ENCODE measurements at places on chromosomes 2 and 18. TPM values are rescaled to one million over a fixed set of nuclear protein-coding genes. Genes with fewer than 3 reads are reported as not detected.
A peak's percentile ranks its signal among the peaks of the same experiment; 100 is the strongest.

DNA sequence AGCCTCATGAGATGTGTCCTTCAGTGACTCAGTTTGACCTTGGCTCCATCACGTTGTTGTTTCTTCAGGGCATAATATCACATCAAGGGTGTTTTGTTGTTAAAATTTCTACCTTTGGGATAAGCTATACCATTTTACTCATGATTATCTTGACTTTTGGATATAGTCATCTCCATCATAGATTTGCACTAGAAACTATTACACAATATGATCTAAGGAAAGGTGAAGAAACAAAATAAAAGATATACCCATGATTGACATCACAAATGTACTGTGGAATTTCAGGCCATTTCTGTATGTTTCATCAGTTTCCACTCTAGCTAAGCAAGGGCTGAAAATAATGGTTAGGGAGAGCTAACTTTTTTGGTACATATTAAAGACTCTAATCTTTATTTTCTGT is 24.7 kb upstream of the FAM171B start:
- no peak for DNase-seq

DNA sequence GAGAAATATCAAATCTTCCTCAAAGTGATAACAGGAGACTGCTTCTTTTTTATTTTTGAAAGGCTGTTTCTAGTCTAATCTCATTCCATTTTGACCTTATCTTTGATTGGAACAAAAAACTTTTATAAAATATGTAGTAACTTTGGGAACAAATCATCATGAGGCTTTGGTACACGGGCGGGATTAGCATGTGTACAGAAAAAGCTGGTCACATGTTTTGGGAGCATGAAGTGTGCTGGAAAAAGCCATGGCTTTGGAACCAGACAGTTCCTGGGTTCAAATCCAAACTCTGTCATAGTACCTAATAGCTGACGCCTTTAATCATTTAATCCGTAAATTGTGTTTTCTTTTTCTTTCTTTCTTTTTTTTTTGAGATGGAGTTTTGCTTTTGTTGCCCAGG is 78.2 kb downstream of the RFTN2 start:
- no peak for DNase-seq

GRCh38 chr2:171706152-171706803 is 19.0 kb downstream of the DYNC1I2 start:
- DNase-seq, result peak; percentile 55

- no peak for DNase-seq
These were observed 274.7 kb downstream of the HAUS1 start for GRCh38 chr18:46378864-46379207.

GRCh38 chr2:105129722-105130232 is 91.9 kb downstream of the MRPS9 start:
- DNase-seq, result no peak

DNA sequence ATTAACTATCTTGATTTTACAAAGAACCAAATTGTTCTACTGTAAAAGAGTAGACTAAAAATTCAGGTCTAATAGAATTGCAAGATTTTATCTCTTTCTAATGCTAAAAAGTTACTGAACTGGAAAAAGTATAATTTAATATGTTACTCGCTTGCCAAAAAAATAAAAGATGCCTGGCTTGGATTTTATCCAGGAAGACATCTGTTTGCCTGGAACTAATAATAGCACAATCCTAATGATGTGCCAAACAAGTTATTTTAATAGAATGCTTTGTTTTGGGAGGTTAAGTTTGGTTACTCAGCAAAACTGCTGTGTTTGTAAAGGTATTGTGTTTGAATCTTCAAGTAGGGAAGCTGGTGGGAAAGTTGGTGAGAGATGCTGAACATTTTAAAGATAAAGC is 19.4 kb upstream of the ZSWIM2 start:
- peak; percentile 57 for DNase-seq

GRCh38 chr2:158600155-158600802 is 143.5 kb downstream of the PKP4 start:
- DNase-seq, result peak; percentile 96

DNA sequence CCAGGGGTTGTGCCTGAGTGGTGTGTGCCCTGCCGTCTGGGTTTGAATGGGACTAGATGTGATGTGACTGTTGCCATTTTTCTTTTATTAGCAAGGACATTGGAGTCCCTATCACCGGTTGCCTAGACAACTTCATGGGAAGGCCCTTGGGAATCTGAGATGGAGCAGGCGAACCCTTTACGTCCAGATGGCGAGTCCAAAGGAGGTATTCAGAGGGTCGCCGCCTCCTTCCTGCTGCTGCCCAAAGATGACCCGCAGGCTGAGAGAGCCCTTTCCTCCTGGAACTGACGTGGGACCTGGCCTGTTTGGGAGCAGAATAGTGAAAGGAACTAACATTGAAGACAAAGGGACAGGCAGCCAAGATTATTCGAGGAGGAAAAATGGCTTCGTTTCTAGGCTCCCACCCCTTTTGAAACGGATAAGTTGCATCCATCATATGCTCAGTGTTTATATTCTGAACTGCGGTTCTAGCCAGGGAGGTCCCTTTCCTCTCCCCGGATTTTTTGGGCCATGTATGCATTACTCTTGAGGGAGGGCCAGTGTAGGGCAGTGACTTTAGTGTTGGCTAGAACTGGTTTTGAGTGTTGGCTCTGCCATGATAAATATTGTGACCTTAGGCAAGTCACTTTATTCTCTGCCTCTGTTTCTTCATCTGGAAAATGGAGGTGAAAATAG is 673 bp downstream of the CENPO start:
- no peak for DNase-seq

DNA sequence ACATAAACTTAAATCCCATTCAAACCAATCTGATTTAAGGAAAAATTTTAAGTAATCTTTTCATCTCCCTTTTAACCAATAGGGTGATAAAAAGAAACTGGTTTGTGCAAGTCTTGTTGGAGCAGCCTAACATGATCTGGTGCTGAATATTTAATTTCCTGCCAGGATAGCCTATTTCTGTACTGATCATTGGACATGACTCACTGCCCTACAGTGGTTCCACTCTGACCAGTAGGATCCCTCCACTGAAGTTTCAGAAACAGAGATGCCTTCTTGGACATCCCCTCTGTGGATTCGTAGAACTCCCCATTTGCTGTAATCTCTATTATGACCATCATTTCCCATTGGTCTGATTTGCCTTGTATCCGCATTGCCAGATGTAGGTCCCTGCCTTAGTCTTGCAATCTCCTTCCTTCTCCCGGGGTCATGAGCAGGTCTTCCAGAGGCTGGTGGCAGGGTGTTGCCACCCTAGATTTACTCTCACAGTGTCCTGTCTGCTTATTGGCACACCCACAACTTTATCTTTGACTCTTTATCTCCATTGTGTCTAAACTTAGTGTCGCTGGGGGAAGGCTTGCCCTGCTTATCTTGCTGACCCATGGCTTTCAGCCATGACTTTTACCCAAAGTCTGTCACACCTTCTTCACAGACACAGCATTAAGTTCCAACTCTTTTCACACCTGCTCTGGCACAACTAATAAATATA is 12.3 kb upstream of the SETBP1 start:
- DNase-seq, result no peak

GRCh38 chr2:199395311-199395710 is 62.4 kb downstream of the SATB2 start:
- DNase-seq, result peak; percentile 65

DNA sequence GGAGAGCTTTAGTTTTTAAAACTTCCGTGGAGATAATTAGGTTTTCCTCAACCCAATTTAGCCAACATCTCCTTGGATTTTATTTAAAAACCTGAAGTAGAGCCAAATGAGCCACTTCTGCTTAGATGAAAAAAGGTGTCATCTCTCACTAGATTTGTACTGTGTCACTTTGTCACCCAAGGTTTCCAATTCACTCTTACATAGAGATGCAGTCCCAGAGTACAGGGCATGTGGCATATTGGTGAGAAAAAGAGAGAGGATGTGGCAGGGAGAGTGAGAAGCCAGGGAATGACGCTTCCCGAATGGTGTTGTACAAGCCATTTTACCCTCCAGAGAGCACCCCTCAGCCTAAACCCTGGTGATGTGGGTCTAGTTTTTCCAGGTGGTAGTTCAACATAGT is 44.4 kb upstream of the CTLA4 start:
- DNase-seq, result no peak

DNA sequence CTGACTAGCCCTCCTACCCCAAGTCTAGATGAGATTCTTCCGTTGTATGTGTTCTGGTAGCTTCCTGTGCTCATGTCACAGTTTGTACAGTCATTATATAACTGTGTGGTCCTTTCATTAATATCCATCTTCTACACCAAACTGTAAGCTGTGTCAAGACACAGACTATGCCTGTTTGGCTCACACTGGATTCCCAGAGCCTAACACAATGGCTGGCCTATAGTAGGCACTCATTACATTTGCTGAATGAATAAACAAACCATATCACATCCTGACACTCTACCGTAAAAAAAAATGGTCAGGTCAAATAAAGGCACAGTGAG is 72.6 kb downstream of the ANKRD44 start:
- DNase-seq, result no peak

- DNase-seq, result no peak
These were observed 218.0 kb downstream of the CALCRL start for GRCh38 chr2:187230088-187230487.

DNA sequence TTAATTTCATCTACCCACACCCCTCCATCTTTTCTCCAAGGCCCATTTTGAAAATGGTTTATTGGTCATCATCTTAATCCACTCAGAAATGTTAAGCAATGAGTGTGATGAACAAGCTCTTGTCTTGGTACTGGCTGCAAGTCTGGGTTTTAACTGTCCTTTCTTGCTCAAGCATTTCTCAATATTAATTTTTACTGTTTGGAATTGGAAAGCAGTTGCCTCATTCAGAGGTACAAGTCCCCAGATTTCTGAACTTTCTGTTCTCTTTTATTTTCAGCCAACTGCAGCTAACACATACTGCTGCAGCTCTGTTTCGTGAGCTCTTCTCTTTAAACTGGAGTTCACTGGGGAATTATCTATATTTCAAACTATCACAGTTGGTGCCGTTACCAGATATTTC is 99.4 kb upstream of the TEX51 start:
- DNase-seq, result no peak

DNA sequence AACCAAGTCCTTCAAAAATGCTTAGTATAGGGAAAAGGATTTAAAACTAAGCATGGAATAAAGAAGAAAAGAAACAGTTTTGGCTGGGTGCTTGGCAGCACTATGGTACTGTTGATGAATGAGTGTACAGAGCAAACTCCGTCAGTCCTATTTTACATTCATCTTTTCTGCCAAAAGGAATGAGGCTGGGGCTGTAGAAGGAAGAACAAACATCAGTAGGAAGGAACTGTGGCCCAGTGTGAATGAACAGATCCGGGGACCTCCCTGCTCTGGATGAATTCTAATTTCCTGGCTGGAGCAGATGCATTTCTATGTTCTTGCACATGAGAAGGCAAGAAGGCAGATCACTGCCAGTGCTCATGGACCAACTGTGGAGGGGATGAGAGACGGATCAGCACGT is 474.0 kb upstream of the MEIS1 start:
- no peak for DNase-seq

DNA sequence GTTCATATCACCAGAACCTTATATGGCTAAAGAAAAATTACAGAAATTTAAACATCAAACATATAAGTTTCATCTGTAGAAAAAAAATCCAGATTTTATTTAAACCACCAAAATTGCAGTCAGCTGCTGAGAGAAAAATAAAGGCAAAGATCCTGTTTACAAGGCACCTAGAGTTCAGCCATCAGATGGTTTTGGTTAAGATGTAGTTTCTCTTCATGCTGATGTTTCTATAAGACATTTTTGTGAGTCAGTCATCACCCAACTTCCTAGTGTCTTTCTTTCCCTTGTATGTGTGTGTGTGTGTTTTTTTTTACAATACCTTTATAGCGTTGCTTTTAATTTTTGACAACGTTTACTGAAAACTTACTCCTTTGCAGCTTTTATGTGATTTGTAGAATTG is 26.1 kb upstream of the MMADHC start:
- peak; percentile 52 for DNase-seq

- no peak for DNase-seq
These were observed 51.2 kb upstream of the PXDN start for GRCh38 chr2:1795261-1796231.

DNA sequence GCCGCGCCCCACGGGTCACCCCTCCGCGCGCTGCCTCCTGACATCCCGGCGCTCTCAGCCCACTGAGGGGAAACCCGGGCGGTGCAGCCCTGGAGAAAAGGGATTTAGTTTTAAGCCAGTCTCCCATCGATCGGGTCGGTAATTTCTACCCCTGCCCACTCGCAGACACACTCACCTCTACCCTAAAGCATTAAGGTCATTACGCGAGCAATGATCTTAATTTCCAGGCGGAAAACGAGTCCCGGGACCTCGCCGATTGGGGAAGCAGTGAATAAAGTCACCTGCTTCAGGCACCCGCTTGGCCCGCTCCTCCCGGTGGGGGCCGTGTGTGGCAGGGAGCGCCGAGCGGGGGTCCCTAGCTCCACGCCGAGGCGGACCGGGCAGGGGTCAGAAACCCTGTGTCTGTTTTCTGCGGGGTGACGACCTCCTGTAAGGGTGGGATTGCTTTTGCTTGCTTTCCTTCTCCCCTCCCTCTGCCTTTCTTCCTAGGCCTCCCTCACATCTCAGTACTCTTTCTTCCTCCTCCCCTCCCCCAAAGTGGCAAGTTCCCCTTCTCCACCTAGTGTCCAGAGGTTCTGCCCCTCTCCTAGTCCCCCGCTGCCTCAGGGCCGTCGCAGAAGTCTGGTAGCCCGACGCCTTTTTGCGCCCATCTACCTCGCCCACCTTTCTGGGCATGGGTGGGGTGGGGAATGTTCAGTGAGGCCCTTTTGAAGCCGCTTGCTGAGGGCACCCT is 142.6 kb downstream of the MEIS1 start:
- DNase-seq, result peak; percentile 62

GRCh38 chr2:97759727-97760407 is 46.5 kb downstream of the ZAP70 start:
- DNase-seq, result no peak

- no peak for DNase-seq
These were observed 45.0 kb upstream of the RMND5A start for GRCh38 chr2:86675104-86675503.

DNA sequence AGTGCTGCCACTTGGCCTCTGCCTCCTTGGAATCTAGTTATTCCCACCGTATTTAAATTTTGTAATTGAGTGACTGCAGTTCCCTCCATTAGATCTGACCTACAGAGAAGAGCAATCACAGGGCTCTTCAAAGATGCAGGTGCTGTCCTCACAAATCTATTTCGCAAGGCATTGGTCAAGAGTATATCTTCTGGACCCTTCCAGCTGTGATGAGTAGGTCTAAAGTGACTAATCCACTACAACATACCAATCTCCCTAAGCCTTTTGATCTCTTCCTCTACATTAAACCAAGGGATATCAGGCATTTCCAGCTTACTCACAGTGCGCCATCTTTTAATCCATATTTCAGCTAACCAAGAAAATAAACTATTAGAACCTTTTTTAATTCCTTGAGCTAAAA is 65.1 kb upstream of the COL3A1 start:
- no peak for DNase-seq

The MARCHF4 gene
- total RNA-seq, result 0.57 TPM

The CAVIN2 gene
- total RNA-seq, result 24.1 TPM

The CFAP65 gene
- total RNA-seq, result not detected

The SCTR gene
- not detected for total RNA-seq

The SLC14A1 gene
- total RNA-seq, result 5.6 TPM

Measured in fibroblast of the aortic adventitia (primary cell).